Stimulated activated naive CD8-positive, alpha-beta T cell treated with anti-CD3 and anti-CD28 coated beads, Interleukin-15, amount 100 ng/mL, for 72 hours (primary cell): ENCODE measurements at places on chromosomes 3 and 15.

- no peak for DNase-seq
These were observed 24.3 kb downstream of the NDUFAF1 start for GRCh38 chr15:41377978-41378377.

GRCh38 chr3:32280262-32280910, 41.9 kb downstream of the CMTM8 start:
- DNase-seq: no peak

DNA sequence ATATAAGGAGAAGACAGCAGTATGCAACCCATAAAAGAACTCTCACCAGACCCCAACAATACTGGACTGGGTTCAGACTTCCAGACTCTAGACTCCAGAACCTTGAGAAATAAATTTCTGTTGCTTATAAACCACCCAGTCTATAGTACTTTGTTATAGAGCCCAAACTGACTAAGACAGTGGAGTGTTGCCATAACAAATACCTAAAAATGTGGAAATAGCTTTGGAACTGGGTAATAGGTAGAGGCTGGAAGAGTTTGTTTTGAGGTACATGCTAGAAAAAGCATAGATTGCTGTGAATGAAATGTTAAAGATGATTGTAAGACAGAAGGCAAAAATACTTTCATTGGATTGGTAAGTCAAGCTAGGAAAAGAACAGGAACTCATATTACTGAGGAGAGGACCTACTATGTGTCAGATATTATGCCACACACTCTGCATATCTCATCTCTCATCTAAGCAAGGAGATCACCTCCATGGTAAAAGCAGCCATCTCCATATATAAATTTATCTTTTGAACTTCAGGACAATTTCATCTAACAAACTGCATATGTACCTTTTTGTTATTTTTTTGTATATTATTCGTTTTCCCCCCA, 67.4 kb upstream of the FNDC3B start:
- no peak for DNase-seq

DNA sequence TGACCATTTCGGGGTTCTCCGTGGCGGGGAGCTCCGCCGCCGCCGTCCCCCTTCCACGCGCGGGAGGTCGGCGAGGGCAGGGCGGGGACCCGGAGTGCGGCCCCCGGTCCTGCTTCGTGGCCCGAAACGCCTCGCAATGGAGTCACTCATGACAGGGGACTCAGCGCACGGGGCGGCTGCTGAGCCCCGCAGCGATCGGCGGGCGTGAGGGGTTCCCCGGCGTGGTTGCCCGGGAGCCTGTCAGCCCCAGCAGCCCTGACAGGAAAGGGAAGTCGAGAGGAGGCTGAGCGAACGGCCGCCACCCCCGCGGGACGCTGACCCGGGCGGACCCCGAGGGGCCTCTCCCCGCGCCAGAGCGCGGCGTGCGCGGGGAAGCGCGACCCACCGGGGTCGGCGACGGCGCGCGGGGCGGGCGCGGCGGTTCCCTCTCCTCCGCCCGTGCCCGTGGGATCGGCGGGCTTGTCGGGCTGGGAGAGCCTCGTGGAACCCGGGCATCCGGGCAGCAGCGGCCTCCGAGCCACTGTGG, 564 bp upstream of the PIGZ start:
- DNase-seq: peak; percentile 71

- no peak for DNase-seq
These were observed 291.1 kb downstream of the CTNNB1 start for GRCh38 chr3:41490360-41490759.

- DNase-seq: no peak
These were observed 3.6 kb upstream of the SOX14 start for GRCh38 chr3:137760341-137761098.

- DNase-seq: no peak
These were observed 94.9 kb upstream of the AADACL2 start for GRCh38 chr3:151638555-151639417.

DNA sequence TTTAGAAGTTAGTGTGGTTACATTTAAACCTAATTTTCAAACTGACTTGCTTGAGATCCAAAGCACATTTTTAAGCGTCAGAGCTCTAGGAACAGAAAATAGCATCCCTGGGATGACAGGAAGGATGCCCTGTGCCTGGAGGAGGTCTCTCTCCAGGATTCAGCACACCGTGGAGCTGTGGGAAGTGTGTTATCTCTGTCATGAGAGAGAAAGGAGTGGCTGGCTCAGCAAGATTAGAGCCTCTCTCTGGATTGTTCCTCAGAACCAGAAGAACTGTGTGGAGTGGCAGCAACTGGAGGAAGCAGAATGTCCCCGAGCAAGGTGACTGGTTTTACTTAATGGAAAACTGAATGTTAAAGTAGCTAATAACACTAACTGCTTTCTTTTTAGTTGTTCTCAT, 233.6 kb upstream of the TGFBR2 start:
- DNase-seq: no peak

GRCh38 chr3:116443191-116443661, 2.1 kb downstream of the LSAMP start:
- no peak for DNase-seq

GRCh38 chr3:185732782-185733181, 92.1 kb downstream of the IGF2BP2 start:
- DNase-seq: no peak

GRCh38 chr15:47587940-47588802, 129.1 kb upstream of the SEMA6D start:
- DNase-seq: no peak

DNA sequence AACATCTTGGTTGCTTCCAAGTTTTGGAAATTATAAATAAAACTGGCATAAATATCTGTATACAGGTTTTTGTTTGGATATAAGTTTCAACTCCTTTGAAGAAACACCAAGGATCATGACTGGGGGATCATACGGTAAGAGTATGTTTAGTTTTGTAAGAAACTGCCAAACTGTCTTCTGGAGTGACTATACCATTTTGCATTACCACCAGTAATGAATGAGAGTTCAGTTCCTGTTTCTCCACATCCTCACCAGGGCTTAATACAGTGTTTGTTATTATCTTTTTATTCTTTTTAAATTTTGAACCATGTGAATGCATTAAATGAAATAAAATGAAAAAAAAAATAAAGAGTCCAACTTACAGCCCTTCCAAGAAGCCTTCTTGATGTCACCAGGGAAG, 3.7 kb upstream of the ANKUB1 start:
- DNase-seq: no peak

DNA sequence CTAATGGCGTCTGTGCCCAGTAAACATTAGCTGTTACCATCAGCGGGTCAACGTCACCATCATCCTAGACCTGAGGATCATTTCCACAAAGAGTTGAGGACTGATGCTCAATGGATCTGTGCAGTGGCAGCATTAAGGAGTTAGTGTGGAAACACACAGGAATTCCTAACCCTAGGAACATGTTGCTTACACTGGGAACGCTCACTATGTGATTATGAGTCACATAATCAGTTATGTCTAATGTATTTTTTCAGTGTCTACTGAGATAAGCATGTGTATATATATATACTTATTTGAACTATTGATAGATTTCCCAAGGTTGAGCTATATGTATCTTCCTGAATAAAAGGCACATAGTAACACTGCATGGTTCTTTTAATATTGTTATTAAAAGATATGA, 19.0 kb downstream of the ARNT2 start:
- DNase-seq: no peak

DNA sequence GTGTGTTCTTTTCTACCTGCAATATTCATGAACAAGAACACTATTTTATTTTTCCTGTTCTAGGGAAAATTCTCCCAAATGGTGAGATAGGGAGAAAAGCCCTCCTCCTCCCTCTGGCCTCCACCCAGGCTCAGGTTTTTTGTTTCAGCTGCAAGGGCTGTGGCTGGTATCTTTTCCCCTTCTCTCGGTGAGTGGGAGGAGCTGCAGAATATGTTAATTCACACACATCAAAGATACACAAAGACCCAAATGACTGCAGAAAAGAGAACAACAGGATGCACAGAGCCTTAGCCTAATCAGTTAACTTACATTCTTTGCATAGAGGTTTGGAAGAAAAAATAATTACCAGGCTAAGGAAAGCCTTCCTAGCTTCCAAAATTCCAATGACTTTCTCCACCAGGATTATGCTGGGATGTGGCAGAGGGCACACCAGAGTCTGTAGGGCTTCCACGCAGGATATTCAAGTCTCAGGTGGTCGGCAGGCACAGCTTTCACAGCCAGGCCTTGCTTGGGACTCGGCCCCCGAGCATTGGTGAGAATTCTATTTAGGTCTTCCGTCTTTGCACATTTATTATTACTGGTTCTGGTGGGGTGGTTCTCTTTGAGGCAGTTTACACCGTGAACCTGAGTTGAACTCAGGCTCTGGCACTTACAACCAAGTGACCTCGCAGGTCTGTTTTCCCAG, 64.9 kb downstream of the ABHD5 start:
- peak; percentile 22 for DNase-seq

DNA sequence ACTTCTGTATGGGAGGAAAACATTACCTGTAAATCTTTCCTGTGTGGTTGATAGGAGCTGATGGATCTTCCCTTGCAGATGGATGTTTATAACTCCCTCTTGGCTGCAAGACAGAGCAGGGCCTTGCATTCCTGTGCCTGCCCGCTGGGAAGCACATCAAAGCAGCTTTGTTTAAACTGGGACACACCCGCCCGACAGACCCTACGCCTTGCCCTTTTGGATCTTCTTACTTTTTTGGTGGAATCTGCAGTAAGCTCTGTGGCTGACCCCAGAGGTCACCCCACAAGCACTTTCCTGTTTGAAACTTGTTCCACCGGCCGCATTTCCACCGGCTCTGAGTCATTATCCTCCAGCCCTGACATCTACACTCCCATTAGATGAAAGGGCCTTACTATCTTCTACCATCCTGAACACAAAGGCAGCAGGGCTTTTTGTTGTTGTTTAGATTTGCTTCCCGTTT, 244.1 kb upstream of the STT3B start:
- DNase-seq: peak; percentile 39

- no peak for DNase-seq
These were observed 152.7 kb downstream of the IL20RB start for GRCh38 chr3:137110392-137110996.

GRCh38 chr3:160725338-160725737, 30.7 kb upstream of the PPM1L start:
- no peak for DNase-seq

- no peak for DNase-seq
These were observed 23.0 kb downstream of the CMTM7 start for GRCh38 chr3:32414522-32415202.

DNA sequence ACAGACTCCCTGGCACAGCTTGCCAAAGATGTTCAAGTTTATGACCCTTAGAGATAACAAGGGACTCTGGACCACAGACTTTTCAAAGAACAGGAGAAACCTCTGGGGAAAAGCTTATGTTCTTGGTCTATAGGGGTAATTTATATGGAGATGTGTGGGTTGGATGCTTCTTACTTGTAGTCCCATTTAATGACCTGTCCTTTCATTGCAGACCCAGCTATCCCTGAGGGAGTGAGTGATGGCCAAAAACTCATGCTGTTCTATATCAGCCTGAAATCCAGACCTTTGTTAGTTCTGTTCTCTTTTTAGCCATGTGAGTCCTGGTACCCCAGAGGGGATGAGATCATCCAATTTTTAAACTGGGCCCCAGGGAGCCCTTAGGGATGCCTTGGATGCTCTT, 43.7 kb upstream of the MRPL3 start:
- no peak for DNase-seq

GRCh38 chr3:63934041-63934866, 22.1 kb upstream of the SCAANT1 start:
- peak; percentile 3 for DNase-seq

DNA sequence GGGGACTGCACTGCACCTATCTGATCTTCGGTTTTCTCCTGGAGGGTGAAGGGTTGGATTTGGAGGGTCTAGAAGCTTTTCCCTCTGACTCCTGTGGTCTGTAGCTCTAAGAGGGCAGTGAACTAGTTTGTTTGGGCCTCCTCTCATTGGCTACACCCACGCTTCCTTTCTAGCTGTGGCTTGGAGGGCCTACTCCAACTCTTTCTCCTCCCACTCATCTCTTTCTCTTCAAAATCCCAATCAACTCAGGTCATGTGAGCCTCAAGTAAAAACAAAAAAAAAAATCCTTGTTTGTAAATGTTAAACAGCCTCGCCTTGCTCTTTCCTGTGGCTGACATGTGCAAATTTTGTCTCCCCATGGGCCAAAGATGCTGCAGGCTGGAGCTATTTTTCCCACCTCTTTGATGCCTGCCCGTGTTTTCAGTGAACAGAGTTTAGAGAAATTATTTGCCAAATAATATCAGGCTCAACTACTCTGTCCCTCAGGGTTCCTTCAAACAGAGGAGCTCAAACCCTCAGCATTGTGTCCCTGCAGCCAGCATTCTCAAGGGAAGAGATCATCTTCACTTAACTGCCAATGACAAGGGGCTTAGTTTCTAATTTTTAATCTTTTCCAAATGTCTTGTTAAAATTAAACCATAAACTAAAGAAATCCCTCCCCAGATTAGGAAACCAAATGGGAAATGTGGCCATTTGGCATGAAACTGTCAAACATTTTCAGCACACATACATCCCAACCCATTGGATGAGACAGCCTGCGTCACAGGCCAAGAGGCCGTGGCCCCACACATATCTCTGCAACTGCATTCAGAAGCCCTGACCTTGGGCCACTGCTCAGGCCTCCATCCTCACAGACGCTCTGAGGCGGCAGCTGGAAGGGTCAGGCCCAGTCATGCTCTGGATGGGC, 114.8 kb upstream of the THBS1 start:
- no peak for DNase-seq

- no peak for DNase-seq
These were observed 92.0 kb upstream of the GBE1 start for GRCh38 chr3:81853431-81853830.

- DNase-seq: no peak
These were observed 4.6 kb downstream of the DENND6A start for GRCh38 chr3:57688291-57688690.

DNA sequence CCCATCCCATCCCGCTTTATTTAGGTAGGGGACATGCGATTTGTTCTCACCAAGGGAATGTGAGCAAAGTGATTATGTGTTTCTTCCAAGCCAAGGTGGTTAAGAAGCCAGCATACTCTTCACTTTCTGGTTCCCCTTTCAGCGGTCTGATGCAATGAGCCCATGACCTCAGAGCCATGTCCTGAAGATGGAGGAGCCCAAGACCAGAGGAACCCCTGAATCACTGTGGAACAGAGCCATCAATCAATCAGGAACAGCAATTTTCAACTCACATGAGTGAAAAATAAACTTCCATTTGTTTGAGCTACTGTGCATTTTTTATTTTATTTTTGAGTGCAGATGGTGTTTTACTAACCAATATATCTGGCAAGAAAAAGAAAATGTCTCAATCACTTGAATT, 10.8 kb downstream of the THRB start:
- DNase-seq: no peak

DNA sequence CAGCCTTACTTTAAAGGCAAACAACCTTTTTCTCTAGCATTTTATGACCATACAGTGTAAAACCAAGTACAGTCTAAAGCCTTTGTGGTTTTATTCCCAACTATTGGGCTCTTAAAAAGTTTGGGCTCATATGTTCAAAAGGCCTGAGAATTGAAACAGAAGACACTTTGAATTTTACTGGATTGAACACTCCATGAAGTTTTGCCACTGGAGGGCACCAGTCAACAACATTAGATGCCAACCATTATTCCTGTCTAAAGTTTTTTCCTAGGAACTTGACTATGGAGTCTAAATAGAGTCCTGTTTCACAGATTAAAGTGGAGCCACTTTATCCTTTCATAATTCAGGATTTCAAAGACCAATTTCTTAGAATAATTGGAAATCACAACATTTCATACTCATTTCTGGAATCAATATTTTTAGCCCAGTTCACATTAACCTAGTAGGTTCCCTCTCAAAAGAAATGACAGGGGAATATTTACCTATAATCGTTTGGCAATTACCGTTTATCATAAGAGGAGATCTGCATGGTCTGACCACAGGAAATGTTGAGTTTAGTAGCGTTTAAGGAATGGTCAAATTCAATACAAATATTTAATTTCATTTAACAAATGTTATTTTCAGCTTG, 244.1 kb upstream of the PDZRN3 start:
- no peak for DNase-seq
